ENCODE measurements at places on chromosomes 16 and 17.

DNA sequence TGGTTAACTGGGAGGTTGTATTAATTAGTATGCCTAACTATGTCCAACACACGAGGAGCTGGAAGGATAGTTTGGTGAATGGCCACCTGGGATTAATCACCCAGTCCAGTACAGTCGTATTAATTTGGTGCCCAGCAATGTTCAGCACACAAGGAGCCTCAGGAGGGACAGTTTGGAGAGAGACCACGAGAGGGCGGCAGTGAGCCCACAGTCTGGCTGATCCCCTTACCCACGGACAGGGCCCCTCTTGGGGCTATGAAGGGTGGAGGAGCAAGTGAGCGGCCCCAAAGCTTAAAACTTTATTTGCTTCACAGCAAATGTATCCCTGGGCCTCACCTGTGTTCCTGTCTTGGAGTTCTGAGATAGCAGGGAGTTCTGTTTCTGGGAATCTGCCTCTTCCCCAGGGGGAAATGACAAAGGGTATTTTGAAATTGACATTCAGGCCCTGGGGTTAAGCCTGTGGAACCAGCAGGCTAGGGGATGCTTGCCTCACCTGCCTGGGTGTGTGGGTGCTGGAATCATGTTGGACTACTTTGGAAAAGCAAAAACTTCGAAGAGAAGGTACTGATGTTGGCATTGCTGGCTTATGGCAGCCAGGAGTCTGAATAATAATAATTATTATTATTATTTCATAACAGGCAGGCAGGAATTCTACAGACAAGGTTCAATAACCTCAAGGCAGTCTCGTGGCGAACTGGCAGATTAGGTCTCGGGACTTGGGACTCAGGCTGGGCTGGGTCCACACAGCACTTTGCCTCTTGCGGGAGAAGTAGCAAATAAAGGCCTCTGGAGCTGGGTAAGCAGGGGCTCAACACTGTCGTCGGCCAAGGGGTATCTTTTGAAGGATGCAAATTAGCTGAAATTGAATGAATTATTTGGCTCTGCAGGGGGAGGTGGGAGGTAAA is 227.6 kb upstream of the ASIC2 start:
- DNase-seq: peak; percentile 56

- DNase-seq: peak; percentile 33
Measured at GRCh38 chr17:57422574-57423164, 166.3 kb downstream of the MSI2 start.

- no peak for DNase-seq
Measured at GRCh38 chr16:74842413-74842812, 67.8 kb upstream of the FA2H start.

DNA sequence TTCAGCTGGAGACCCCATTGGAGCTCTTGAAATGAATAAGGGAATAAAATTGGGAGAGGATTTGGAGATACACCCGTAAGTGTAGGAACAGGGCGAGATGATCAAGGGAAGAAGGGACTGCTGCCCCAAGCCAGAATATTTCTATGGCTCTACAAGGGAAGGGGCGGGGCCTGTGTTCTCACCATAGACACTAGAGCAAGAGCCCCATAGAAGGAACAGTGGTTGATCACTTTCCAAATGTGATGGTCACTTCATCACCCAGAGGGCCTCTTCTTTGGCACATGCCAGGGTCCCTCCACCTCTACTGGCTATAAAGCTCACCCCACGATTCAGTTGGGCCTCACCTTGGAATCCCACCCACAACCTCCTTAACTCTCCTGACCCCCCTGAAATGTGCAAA is 25.0 kb downstream of the GPRC5B start:
- no peak for DNase-seq

- DNase-seq: no peak
Measured at GRCh38 chr17:79220201-79220712, 145.6 kb downstream of the ENGASE start.

GRCh38 chr16:23302045-23302956 is at the start of gene SCNN1B:
SCNN1B (plus strand) TSS chr16:23302302; CDS start chr16:23348600, 46,298 bp downstream.
- DNase-seq: peak; percentile 6

DNA sequence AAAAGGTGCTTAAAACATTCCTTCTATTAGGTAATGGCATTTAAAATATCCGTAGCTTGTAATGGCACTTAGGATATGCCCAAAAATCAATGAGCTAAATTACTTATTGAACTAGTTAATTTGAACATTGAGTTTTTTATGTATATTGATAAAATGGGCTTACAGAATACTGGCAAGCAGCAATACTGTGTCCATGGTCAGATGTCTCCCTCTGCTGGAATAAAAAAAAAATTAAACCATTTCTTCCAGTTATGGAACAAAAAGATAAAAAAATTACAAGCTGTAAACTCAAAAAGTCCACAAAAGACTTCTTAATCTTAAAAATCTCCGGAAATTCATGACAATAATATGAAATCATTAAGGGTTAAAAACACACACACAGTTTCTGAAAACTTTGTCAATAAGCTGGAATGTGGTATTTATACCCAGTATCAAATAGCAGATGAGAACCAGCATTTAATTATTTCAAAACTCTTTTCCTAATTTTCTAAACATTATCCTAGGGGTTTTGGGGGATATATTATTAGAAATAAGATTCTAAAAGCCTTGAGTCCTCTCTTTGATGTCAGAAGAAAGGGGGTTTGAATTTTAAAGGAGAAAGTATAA is 21.5 kb upstream of the PSMD7 start:
- DNase-seq: no peak

DNA sequence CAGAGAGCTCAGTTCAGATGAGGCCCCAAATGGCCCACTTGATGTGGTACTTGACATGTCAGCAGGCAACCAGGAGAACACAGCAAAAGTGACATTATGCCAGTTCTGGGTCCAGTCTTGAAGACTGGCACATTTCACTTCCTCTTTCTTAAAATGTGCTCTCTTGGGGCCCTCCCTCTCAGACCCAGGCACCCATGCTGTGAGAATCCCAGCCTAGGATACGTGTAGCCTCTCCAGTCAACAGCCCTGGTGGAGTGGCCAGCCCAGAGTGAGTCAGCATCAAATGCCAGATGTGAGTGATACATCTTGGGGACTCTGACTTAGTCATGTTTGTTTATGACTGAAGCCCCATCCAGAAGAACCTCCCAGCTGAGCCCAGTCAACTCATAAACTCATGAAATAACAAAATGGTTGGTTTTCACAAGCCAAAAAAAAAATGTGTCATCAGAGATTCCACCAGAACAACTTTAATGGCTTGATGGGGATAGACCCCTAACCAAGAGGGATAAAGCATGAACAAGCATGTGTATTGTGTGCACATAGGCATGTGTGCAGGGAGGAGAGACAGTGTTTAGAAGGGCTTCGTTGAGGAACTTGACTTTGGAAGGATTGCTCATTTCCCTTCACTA is 82.5 kb upstream of the TNRC6C start:
- DNase-seq: no peak

- DNase-seq: no peak
Measured at GRCh38 chr17:29114141-29114540, 66.1 kb downstream of the MYO18A start.

- no peak for DNase-seq
Measured at GRCh38 chr16:51057102-51057793, 93.8 kb downstream of the SALL1 start.

GRCh38 chr17:71260366-71260940 is 860.4 kb upstream of the SOX9 start:
- DNase-seq: no peak

DNA sequence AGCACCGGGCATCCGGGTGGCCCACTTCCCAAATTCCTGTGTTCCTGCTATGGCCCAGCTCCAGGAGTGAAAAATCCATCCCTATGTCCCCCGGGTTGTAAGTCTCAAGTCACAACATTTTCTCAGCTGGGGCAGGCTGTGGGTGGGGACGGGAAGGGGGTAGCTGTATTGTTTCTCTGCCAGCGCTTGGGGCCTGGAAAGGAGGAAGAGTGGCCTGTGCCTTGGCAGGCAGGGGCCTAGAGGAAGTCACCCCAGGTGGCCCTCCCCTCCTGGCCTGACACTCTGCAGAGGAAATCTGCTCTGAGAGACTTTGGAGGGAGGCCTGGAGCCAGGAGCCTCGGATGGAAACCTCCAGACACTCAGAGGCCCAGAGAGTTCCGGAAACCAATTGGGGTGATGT is 10.6 kb upstream of the SCN4A start:
- DNase-seq: no peak

DNA sequence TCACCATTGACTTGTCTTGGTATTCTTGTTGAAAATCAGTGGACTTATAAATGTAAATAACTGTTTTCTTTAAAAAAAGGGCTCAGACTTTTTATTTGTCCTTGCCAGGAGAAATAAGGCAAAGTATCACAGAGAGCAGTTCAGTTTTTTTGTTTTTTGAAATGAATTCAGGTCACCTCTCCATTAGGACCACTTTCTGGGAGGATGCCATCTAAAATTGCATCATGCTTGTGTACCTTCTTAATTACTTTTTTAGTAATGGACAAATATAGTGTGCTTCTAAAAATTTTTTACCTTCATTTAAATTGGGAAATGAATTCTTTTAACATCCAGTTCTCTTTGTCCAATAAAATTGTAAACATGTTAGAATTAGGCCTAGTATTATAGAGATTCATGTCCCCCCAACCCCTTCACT is 210.0 kb downstream of the BCAS3 start:
- DNase-seq: no peak

DNA sequence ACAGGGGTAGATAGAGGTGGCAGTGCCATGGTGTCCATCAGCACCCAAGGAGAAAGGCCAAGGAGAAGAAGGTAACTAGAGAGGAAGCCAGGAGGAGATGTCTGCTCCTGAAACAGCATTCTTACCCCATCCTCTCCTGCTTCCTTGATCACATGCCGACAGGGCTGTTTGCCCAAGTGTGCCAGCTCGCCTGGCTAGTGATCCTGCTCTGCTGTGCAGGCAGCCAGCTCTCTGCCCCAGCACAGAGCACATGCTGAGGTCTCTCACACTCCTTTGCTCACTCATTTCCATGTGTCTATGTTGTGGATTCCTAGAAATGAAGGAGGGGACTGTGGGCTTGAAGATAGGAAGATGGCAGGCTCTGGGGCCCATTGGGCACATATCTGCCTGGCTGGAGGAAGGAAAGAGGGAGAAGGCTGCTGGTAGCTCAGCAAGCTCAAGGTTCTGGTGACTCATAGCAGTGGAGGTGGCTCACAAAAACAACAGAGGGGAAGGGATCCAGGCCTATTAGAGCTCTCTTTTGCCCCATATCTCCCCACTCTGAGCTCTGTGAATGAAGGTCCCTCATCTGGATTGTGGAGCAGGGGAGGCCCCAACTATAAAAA is 54.3 kb downstream of the NEUROD2 start:
- DNase-seq: no peak

GRCh38 chr16:7487574-7488323 is 155.1 kb downstream of the RBFOX1 start:
- DNase-seq: no peak

- DNase-seq: peak; percentile 54
Measured at GRCh38 chr16:77169650-77170236, 21.2 kb upstream of the MON1B start.

DNA sequence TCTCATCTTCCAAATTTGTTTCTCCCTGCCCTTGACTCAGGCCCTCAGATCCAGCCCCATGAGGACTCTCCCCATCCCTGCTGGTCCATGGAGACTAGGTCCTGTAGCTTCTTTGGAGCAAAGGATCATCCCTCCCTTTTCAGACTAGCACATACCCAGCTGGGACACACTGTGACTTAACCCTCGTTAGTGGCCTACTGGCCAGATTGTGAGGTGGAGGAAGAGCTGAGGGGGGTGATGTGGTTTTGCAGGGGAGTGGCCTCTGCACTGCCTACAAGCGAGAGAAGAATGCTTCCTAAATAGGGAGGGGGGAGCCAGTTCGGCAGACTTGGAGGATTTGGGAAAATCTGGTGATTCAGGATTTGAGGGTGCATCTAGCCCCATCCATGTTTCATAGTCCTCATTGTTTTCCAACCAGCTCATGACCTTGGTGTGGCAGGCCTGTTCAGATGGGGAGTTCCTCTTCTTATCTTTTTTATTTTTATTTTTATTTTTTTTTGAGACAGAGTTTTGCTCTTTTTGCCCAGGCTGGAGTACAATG is 47.8 kb upstream of the SLC47A1 start:
- no peak for DNase-seq

GRCh38 chr17:82036634-82037091 is 834 bp downstream of the DCXR start:
- DNase-seq: no peak

GRCh38 chr16:49140618-49141017 is 141.0 kb downstream of the CBLN1 start:
- no peak for DNase-seq

- no peak for DNase-seq
Measured at GRCh38 chr16:48885471-48885870, 275.5 kb upstream of the N4BP1 start.

- no peak for DNase-seq
Measured at GRCh38 chr16:56767024-56767423, 37.1 kb downstream of the NUP93 start.

DNA sequence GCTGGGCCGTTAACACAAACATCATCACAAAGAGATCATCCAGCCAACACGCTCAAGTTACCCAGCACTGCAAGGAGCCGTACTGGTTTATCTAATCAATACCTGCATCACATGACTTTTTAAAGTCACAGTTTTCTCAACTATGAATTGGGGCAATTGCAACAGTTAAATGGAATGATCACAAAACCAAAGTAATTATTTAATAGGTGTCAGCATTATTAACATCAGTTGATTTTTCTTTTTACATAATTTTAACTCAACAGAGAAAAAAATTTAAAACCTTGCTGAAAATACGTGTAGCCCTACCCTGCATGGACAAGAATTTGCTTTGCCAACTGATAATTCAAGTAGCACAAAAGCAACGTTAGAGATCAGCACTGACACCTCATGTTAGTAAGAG is 95.7 kb upstream of the SOX9 start:
- no peak for DNase-seq

GRCh38 chr16:85246473-85246872 is 134.2 kb upstream of the CIBAR2 start:
- no peak for DNase-seq

DNA sequence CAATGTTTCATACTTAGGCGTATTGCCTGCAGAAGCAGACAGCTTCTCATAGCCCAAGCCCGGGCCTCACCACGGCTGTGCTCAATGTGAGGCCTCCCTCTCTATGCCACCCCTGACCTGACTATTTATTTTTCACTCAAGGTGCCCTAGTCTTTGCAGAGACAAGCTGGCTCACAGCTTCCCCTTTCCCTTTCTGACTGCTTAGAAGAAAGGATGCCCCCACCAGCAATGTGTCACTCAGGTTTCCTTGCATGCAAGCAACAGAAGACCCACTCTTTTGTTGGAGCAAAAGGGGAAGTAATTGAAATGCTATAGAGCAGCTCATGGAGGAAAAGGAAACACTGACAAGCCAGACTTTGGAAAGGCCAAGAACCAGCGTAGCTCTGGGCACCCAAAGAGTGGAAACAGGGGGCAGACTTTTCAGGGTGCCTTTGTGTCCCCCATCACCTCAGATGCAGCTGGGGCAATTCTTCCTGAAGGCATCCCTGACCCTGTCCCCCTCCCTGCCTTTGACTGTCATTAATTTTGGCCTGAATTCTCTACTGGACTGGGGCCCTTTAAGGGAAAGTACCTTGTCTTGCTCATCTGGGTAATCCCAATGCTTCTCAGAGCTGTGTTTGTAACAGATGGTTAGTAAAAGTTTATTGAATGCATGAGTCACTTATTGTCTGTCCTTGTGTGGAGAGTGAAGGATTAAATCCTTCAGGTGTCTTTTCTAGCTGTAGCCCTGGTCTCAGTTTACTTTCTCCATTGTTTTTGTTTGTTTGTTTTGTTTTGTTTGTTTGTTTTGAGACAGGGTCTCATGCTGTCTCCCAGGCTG is 17.8 kb downstream of the RGS9 start:
- DNase-seq: no peak

GRCh38 chr17:35752471-35752870 is 568 bp downstream of the GAS2L2 start:
- DNase-seq: no peak

All from stimulated activated naive CD8-positive, alpha-beta T cell treated with anti-CD3 and anti-CD28 coated beads, Interleukin-15, Interleukin-2, amounts not matched to agents 100 U/mL and 50 U/mL, for 24 hours (primary cell).